ENCODE measurements at places on chromosomes 16 and 17.
A peak's percentile ranks its signal among the peaks of the same experiment; 100 is the strongest.

DNA sequence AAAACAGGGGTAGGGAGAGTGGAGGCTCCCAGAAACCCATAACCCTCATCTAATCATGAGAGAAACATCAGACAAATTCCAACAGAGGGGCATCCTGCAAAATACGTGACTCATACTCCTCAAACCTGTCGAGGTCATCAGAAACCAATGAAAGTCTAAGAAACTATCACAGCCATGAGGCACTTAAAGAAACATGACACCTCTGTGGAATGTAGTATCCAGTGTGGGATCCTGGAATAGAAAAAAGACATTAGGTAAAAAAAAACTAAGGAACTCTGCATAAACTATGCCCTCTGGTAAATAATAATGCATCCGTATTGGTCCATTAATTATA is 16.4 kb downstream of the CDH5 start:
- DNase-seq: no peak

GRCh38 chr16:84138824-84139627 is 6.0 kb downstream of the HSDL1 start:
- no peak for DNase-seq

DNA sequence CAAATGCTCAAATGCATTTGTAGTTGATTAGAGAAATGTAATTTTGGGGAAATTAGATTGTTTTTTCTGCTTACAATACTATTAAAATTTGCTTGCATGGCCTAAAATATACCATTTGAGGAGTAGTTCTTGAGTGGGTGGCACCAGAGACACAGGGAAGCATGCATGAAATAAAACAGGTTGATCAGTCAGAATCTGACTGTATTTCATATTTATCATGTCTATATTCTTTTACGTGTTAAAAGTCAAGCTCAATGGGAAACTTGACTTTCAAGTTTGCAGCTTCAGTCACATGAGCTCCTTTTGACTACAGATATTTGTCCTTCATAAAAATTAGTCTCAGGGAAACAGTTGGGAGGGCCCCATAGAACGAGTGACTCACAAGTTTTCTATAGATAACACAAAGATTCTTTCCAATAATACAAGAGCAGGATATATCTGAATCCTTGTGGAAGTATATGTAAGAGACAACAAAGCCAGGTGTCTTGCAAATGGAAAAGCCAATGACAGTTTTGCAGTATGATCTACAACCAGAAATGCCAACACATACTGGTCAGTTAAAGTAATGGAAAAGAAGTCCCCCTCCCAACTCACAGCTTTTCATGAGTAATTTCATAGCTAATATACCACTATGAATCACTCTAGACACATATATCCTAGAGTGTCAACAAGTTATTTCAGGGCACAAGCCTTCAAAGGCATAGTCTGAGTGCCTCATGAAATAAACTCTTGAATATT is 42.2 kb upstream of the CORO6 start:
- no peak for DNase-seq

DNA sequence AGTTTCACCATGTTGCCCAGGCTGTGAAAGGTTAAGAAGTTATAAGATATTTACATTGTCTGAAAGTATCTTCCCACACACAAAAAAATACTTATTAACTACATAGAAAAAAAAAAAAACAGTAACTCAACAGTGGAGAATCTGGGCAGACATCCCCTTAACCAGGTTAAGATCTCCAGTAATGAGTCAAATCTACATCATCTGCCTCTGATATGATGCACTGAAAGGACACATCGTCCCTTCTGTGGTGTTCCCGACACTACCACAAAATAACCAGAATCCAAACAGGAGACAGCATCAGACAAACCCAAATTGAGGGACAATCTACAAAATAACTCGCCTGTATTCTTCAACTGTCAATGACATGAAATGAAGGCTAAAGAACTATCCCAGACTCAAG is 40.0 kb downstream of the CMTM4 start:
- DNase-seq: no peak

GRCh38 chr16:81366316-81366932 is 51.7 kb downstream of the GAN start:
- DNase-seq: no peak

DNA sequence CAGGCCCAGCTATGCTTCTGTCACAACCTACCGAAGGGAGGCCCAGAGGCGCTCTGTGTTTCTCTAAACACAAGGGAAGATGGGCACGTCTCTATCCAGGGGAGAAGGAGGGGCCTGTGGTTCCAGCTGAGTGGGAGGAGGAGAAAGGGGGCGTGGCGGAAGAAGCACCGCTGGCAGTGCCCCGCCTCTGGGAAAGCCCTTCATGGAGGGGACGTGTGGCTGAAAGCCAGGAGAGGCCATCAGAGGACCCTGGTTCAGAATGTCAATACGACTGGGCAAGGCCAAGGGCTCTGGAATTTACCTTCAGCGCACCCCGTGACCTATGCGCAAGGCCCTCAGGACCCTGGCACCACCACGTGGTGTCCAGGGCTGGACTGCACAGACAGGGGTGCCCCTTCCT is 12.3 kb upstream of the SLC38A8 start:
- no peak for DNase-seq

- peak; percentile 49 for DNase-seq
These were observed 21.3 kb downstream of the SRCIN1 start for GRCh38 chr17:38584350-38584925.
